ENCODE measurements at places on chromosomes 3 and 15.

DNA sequence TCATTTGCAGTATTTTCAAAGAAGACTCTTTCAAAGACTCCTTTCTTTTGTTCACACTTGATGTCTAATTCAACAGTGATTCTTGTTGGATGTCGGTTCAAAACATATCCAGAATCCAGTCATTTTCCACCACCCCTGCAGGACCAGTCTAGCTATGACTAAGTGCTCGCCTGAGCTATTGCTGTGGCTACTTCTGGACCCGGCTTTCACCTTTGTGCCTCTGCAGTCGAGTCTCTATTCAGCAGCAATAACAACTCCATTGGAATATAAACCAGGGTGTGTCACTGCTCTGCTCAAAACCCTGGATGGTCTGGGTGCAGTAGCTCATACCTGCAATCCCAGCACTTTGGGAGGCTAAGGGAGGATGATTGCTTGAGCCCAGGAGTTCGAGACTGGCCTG, 55.0 kb downstream of the PRICKLE2 start:
- DNase-seq: no peak

DNA sequence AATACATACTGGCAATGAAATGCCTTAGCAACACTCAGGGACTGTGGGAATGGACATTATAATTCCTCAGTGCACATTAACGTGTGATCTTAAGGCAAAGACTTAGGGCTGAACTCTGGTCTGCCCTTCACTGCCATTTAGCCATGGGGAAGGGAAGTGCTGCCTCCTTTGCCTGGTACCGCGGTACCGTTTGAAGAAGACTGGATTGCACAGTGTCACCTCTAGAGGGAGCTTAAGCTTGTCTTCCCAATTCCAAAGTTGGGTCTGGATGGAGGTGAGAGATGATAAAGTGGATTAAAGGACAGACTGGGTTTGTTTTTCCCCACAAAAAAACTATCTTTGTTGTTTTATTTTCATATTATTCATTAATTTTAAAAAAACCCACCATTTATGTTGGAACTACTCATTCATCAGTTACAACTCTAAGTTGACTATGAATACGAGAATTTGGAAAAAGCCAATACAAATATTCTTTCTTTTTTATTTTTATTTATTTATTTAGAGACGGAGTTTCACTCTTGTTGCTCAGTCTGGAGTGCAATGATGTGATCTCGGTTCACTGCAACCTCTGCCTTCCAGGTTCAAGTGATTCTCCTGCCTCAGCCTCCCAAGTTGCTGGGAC, 60.0 kb upstream of the SYN2 start:
- peak; percentile 73 for DNase-seq

DNA sequence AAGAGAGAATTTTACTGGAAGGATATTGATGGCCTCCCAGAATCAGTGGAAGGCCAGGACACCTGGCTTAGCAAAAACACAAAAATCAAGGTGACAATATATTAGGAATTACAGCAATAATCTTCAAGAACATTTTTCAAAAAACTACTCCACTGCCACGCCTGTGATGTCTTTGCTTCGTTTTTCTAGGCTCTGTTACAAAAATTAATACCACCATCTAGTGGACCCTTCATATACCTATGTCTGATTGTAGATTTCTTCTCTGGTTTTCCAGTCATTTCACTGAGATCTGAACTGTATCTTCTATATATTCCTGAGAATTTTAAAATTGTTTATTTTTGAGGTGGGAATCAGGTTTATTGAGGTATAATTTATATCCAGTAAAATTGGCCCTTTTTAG, 5.6 kb upstream of the SLC33A1 start:
- no peak for DNase-seq

GRCh38 chr15:66909381-66909890, 156.0 kb upstream of the SMAD3 start:
- DNase-seq: no peak

DNA sequence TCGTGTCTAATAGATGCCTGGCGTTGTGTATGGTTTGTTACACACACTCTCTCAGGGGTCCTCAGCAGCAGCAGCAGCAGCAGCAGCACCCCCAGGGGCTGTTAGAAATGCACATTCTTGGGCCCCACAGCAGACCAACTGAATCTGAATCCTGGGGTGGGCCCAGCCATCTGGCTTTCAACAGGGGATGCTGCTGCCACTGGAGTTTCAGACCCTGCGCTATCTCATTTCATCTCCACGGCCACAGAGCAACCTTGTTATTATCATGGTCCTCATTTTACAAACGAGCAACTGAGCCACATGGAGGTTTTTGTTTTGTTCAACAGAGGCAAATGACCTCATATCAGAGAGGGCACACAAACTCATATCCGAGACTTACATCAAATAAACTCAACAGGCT, 47.7 kb downstream of the MGLL start:
- no peak for DNase-seq

DNA sequence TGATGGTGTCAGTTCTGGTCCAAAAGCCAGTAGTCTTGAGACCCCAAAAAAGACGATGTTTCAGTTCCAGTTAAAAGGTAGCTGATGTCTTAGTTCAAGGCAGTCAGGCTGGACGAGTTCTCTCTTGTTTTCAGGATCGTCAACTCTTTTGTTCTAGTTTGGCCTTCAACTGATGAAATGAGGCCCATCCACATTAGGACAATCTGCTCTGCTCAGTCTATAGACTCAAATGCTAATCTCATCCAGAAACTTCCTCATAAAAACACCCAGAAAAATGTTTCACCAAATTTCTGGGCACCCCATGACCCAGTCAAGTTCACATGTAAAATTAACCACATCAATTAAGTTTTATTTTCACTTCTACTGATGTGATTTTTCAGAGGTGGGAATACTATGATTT, 74.0 kb downstream of the MOBP start:
- DNase-seq: no peak

DNA sequence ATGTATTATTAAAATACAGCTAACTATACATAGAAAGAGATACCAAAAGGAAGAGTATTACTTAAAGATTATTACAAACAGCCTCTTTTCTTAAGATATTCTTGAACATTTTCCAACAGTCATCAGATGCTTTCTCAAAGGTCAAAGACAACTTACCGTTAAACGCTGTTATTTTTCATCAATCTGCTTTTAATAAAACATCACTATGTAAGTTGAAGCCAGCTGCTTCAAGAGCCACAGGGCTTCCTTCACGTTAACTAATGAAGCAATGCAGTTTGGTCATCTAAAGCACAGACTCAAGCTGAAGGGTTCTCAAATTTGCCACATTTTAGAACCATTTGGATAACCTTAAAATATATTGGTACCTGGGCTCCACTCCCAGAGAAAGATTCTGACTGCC, 578.8 kb downstream of the ROBO2 start:
- DNase-seq: no peak

DNA sequence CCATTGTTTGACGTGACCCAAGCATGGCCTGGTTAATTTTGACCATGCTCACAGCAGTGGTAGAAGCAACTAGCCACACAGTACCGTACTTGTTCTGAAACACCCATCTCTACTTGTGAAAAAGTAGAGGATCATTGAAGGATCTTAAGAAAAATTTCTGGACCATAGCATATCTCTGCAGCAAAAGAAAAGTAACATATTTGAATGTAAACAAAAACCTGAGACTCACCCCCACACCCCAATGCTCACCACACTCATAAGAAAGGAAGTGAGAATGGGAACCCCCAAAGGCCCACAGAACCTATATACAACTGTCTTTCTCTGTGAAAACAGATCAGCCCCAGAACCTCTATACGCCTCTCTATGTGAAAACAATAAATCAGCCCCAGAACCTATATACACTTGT, 33.8 kb upstream of the TFRC start:
- DNase-seq: no peak

- no peak for DNase-seq
Observed at GRCh38 chr3:143784446-143784845, 63.8 kb downstream of the SLC9A9 start.

- no peak for DNase-seq
Observed at GRCh38 chr15:84643838-84644237, 10.2 kb downstream of the WDR73 start.

DNA sequence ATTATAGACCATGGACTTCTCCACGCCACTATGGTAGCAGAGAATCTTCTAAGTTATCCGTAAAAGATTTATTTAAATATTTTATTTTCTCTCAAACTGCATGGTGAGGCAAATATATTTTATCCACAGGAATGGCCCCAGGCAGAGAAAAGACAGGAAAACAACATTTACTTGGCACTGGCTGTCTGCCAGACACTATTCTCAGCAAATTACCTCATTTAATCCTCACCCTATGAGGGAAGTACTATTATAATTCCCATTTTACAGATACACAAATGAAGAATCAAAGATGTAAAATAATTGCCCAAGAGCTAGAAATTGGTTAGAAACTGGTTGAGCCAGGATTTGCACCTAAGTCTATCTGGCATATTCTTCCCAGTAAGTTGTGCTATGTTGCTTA, 361.4 kb upstream of the IL12A start:
- DNase-seq: no peak

GRCh38 chr15:51368751-51369450, 27.4 kb downstream of the GLDN start:
- no peak for DNase-seq

- DNase-seq: no peak
Observed at GRCh38 chr3:142999881-143000280, 1.5 kb upstream of the U2SURP start.

- DNase-seq: no peak
Observed at GRCh38 chr3:151537726-151538125, 76.9 kb upstream of the IGSF10 start.

GRCh38 chr3:14991151-14991742, 43.9 kb downstream of the NR2C2 start:
- no peak for DNase-seq

GRCh38 chr3:129661766-129662165, 55.3 kb upstream of the PLXND1 start:
- DNase-seq: no peak

DNA sequence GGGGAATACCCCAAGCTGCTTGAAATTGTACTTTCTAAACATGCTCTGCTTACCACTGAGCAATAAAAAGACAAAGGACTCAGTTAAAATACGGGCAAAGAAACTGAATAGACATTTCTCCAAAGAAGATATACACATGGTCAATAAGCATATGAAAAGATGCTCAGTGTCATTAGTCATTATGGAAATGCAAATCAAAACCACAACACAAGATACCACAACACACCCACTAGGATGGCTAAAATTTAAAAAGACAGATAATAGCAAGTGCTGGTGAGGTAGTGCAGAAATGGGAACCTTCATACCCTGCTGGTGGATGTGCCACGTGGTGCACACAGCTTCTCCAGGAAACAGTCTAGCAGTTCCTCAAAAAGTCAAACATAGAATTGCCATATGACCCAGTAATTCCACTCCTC, 21.3 kb downstream of the LRIG1 start:
- DNase-seq: no peak

- no peak for DNase-seq
Observed at GRCh38 chr3:53261712-53262111, 5.9 kb upstream of the TKT start.

- no peak for DNase-seq
Observed at GRCh38 chr15:69810431-69811354, 287.0 kb downstream of the TLE3 start.

- DNase-seq: no peak
Observed at GRCh38 chr3:197212290-197212689, 86.1 kb downstream of the DLG1 start.

- DNase-seq: no peak
Observed at GRCh38 chr3:87307805-87308204, 31.4 kb upstream of the POU1F1 start.

- no peak for DNase-seq
Observed at GRCh38 chr3:44525060-44525459, 29.9 kb upstream of the ZKSCAN7 start.

DNA sequence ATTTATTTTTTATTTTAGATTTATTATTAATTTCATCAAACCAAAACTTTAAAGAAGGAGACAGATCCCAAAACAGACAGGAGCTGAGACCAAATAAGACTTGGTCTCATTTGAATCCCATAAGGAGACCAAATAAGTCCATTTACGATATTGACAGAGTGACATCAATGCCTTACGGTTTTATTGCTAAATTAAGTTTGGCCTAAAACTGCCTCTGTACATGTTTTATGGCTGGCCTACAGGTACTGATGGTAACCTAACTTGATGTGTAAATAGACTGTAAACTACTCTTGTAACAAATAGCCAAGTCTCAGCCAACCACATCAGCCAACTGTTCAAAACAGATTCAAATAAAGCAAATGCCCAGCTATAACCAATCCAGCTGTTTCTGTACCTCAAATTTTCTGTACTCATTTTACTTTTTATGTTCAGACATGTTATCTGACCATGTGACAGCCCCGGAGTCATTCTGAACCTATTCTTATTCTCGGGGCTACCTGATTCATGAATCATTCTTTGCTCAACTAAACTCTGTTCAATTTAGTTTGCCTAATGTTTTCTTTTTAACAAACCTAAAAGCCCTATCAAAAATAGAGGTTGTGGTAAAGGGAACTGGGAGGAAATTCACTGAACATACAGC, 89.4 kb upstream of the CDAN1 start:
- DNase-seq: no peak

DNA sequence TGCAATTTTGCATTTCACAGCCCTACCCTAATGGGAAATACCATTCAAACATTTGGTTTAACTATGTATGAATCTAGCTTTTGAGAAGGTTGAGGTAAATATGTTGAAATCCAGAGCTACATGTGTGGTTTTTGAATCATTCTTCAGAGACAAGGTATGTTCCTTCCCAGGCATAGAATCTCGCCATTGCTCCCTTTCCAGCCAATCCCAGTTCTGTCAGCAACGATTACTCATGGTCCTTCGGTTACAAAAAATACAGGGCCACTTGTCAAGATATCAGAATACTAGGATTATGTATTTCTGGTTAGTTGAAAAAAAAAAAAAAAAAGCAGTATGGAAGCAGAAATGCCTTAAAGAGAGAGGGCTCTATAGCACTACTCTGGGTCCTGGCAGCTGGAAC, 182.4 kb downstream of the RBMS3 start:
- no peak for DNase-seq

- DNase-seq: no peak
Observed at GRCh38 chr15:83287541-83288027, 3.1 kb upstream of the BNC1 start.

GRCh38 chr3:33380653-33381052, 59.6 kb downstream of the UBP1 start:
- DNase-seq: no peak

GRCh38 chr15:39125904-39126303, 455.0 kb upstream of the THBS1 start:
- DNase-seq: peak; percentile 75

GRCh38 chr3:88535563-88535962, 385.8 kb downstream of the C3orf38 start:
- no peak for DNase-seq

GRCh38 chr3:140508550-140508949, 169.3 kb upstream of the TRIM42 start:
- DNase-seq: no peak

GRCh38 chr3:10357592-10358308, 36.8 kb upstream of the SEC13 start:
- DNase-seq: no peak

GRCh38 chr3:122030381-122031122, 8.5 kb upstream of the ILDR1 start:
- no peak for DNase-seq

DNA sequence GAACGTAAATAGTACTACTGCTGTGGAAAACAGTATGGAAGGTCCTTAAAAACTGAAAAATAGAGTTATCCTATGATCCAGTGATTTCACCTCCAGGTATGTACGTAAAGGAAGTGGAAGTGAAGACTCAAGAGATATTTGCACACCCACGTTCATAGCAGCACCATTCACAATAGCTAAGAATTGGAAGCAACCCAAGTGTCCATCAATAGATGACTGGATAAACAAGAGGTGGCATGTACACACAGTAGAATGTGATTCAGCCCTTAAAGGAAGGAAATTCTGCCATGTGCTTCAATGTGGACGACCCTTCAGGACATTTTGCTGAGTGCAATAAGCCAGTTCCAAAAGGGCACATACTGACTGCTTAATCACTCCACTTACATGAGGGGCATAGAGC, 188.3 kb downstream of the APBA2 start:
- no peak for DNase-seq

Measured in iPS-NIHi11 (cell line).